ENCODE measurements at places on chromosomes 16 and 17.

- DNase-seq: no peak
Observed at GRCh38 chr16:73215678-73216377, 167.9 kb upstream of the ZFHX3 start.

- DNase-seq: no peak
Observed at GRCh38 chr17:6623941-6624340, 16.6 kb downstream of the KIAA0753 start.

DNA sequence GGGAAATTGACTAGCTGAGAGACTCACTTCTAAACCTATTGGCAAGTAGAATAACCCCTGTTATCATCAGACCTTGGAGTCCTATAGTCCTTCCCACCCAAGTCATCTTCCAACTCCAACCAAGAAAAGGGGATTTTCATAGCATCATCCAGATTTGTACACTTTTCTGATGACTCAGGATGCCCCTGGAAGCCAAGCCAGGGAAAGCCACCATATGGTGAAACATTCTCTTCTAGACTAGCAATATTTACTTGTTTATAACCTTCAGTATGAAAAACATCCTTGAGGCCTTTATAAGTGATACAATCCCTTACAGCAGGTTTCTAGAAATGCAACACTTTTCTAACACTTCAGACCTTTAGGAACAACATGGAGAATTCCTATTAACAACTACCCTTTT lies 618.8 kb upstream of the CDH11 start:
- DNase-seq: no peak

GRCh38 chr16:83911290-83911689 lies 12.4 kb downstream of the MLYCD start:
- no peak for DNase-seq

DNA sequence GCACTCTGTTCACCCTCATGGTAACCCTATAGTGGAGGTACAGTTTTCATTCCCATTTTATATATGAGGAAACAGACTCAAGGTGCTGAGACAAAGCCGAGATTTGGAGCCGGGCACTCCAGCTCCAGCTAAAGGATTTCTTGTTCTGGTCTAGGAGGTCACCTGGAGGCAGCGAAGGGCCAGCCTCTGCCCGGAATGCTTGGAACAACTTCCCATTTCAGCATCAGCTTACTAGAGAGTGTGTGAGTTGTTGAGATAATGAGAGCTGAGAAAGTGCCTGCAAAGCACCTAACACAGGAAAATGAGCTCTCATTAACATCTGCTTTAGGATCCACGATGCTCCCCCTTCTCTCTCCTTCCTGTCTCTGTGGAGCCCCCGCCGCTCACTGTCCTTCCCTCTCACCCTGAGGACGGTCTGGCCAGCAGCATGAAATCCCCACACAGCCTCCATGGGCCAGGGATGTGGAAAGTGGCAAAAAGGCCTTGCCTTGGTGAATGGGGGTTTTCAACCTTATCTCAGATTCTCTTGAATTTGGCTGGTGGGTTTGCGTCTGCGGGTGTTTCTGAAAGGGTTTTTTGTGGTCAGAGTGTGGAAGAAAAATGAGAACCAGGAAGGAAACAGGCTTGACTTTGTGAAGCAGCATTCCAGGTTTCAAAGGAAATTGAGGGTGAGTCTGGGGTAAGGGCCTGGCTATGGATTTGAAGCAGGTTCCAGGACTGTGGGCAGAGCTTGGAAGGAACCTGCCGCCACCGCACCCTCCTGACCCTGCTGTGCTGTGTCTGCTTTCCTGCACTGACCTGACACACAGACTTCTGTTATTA lies 178.7 kb downstream of the FOXL1 start:
- no peak for DNase-seq

GRCh38 chr17:79677646-79678045 lies 53.1 kb upstream of the ENPP7 start:
- no peak for DNase-seq
